ENCODE measurements at places on chromosomes 3 and 15. TPM values are rescaled to one million over a fixed set of nuclear protein-coding genes. Genes with fewer than 3 reads are reported as not detected.

GOLIM4 gene
- total RNA-seq: 31.7 TPM

SLITRK3 gene
- not detected for total RNA-seq

OR5K1 gene
- total RNA-seq: not detected

STX19 gene
- total RNA-seq: not detected

RAB6B gene
- 222 TPM for total RNA-seq

TGM5 gene
- total RNA-seq: not detected

GUCA1C gene
- not detected for total RNA-seq

UROC1 gene
- total RNA-seq: not detected

FILIP1L gene
- 4.3 TPM for total RNA-seq

FBN1 gene
- 12.6 TPM for total RNA-seq

OSBPL10 gene
- 3.8 TPM for total RNA-seq

PIGZ gene
- 4.7 TPM for total RNA-seq

SAMMSON gene
- total RNA-seq: not detected
